ENCODE measurements at places on chromosomes 3 and 15.

- no peak for DNase-seq
These were observed 28.1 kb downstream of the NKIRAS1 start for GRCh38 chr3:23888617-23889228.

- DNase-seq: no peak
These were observed 1.5 kb upstream of the CPLX3 start for GRCh38 chr15:74824976-74825375.

DNA sequence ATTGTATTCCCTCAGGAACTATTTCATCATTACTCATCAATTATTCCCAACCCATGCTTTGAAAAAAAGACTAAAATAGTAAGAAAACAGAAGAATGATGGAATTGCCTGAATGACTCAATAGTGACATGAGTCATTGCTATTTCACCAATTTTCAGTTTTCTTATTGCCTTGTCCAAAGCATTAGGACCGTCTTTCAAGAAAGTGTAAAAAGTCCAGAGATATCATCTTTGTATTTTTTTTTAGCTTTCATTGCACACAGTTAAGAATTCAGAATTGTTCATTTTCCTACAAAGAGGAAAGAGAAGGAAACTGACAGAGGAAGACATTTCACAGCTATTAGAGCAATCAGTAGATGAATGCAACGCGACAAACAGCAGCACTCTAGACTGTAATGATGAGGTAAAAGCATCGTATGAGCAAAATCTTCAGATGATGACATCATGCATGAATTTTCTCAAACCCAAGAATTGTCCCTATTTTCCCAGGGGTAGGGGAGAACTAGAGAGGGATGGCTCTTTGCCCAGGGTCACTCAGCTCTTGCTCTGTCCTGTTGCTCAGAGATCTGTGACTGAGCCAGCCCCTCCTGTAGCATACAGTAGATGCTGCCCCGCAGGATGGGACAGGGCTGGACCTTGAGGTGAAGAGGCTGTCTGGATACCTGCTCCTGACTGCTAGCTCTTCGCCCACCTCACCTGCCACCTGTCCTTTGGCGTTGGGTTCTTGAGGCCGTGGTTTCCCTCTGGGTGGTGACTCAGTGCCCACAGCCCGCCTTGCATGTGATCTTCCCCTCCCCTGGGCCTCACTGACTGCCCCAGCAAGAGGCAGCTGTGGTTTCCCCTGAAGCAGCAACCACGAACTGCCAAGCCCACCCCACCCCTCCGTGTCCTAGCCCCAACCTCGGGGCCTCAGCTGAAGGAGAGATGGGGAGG lies 84.8 kb downstream of the PPCDC start:
- no peak for DNase-seq

GRCh38 chr3:113295463-113295862 lies 84.1 kb downstream of the BOC start:
- DNase-seq: no peak

- no peak for DNase-seq
These were observed 18.9 kb downstream of the MAGEL2 start for GRCh38 chr15:23628612-23629233.

GRCh38 chr3:32414522-32415202 lies 23.0 kb downstream of the CMTM7 start:
- DNase-seq: no peak

- no peak for DNase-seq
These were observed 836 bp upstream of the AKAP13 start for GRCh38 chr15:85379403-85380131.

Data from esophagus squamous epithelium (tissue), 5 donors.